ENCODE measurements at places on chromosomes 6 and 20.
A peak's percentile ranks its signal among the peaks of the same experiment; 100 is the strongest.

GRCh38 chr20:32841632-32842031 lies 17.1 kb upstream of the EFCAB8 start:
- DNase-seq, result no peak

DNA sequence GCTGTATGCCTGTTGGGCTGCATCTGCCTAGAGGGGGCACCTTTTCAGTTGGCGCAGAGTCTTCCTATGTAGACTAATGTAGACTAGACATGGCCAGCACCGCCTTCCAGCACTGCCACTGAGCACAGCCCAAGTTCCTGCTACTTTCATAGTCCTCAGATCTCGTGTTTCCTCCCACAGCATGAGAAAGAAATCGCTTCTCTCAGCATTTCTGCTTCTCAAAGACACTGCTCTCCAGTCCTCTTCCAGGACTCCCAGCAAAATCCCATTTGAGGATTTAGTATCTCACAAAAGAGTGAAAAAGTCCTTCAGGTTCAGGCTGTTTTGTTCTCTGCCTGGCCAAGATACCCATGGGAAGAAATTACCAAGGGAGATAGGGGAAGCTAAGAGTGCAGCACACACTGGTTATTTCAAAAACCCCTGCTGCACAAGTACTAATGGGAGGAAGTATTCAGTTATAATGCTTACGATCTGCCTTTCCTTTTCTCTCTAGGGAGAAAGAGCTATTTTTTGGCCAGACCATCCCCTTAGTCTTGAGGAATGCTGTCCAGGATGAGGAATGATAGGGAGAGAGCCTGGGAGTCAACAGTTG lies 35.7 kb downstream of the OGFRL1 start:
- no peak for DNase-seq

GRCh38 chr6:143839196-143839595 lies 3.9 kb upstream of the LTV1 start:
- DNase-seq, result no peak

DNA sequence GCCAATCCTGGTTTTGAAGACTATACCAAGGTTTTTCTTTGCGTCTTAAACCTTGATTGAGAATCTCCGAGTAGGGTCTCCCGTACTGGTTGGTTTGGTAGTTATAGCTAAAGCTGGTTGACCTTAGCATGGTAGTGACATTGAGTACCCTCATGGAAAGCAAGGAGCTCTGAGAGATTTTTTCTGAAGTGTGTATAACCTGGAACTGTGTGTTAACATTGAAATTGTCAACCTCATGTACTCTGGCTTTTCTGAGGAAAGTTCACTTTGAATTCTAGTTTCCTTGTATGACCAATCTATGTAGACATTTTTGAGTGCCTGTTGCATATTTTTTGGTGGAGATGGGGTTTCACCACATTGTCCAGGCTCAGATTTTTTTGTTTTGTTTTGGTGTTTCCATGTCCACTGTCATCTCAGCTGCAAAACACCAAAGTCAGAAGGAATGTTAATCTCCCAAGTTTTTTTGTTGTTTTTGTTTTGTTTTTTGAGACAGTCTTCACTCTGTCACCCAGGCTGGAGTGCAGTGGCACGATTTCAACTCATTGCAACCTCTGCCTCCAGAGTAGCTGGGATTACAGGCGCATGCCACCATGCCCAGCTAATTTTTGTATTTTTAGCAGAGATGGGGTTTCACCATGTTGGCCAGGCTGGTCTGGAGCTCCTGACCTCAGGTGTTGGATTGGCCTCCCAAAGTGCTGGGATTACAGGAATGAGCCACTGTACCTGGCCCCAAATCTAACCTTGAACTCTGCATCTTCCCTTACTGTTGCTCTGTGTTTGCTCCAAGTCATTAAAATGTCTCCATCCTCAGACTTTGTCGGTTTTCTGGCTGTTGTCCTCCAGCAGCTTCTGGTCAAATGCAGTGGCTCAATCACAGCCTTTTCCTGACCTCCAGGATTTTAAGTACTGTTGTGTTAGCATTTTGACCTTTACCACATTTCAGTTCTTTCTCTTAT lies 4.3 kb downstream of the RPS12 start:
- no peak for DNase-seq

DNA sequence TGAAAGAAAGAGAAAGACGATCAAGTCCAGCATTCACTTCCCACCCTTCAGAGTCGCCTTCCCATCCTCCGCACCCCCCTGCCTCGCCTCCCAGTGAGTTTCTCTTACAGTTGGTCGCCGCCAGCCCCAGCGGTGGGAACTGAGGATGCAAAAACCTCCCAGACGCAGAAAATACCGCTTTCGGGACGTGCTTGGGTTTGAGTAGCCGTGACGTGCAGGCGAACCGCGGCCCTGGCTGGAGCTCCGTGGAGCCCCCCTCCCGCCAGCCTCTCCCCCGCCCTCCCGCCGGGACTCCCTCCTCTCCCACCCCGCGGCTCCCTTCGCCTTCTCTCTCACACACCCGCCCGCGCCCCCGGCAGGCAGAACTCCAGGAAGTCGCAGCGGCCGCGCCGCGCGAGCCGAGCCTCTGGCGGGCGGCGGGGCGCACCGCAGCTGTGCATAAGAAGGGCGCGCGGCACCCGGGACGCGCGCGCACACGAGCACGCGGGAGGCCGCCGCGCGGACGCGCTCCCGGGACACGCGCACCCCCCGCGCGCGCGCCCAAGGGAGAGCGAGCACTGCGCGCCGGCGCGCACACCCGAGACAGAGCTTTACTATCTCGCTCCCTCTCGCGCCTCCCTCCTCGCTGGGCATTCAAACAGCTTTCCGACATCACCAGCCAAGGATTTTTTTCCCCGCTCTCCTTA lies at the start of gene ADGRB3:
TSS of gene ADGRB3 (plus strand) at position 557 of the 686 bp plus-strand sequence. CDS start 3,394 bp downstream, outside the sequence.
- peak; percentile 85 for DNase-seq

- DNase-seq, result no peak
Observed at GRCh38 chr20:50246367-50247195, 56.0 kb downstream of the CEBPB start.

GRCh38 chr20:63831646-63831992 lies 555 bp upstream of the ZBTB46 start:
- DNase-seq, result no peak

- DNase-seq, result no peak
Observed at GRCh38 chr6:15359335-15359862, 113.5 kb downstream of the JARID2 start.

GRCh38 chr6:84278321-84278998 lies 51.0 kb upstream of the CEP162 start:
- DNase-seq, result no peak

- peak; percentile 45 for DNase-seq
Observed at GRCh38 chr20:47352332-47353238, 3.9 kb downstream of the ZMYND8 start.

- peak; percentile 30 for DNase-seq
Observed at GRCh38 chr6:80003826-80004172, 650 bp upstream of the TTK start.

- DNase-seq, result no peak
Observed at GRCh38 chr6:150233843-150234269, 91.0 kb downstream of the PPP1R14C start.

DNA sequence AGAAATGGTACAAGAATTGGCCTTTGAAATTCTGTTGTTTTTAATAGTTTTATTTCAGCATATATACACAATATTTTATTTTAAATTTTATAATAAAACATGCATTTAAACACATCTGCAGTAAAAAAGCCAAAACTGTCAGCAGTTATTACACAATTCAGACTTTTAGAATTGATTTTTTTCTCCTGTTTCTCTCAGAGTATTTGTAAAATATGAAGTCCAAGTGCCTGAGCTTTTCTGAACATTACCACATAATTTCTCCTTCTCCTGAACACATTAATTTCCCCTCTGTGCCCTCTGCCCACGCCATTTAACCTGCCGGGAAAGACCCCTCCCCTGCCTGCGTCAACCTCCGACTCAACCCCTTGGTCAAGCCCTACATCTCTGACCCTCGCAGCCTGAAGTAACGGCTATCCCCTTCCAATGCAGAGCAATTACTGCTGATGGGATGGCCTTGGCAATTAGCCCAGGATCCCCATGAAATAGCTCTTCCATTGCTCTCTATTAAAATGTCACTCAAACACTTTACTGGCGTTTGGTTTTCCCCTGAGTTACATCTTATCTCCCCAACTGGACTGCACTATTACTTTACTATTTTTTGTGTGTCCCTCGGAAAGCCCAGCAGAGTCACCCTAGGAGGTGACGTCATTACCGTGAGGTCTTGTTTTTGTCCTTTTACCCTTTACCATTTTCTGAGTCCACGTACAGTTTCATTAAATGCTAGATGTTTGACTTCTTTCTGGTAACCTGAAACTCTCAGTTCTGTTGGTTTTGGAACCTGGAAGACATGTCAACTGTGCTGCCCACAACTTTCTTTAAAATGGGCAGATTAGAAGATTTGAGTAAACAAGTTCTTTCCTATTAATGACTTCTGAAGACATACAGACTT lies 146.7 kb upstream of the TAB2 start:
- no peak for DNase-seq

DNA sequence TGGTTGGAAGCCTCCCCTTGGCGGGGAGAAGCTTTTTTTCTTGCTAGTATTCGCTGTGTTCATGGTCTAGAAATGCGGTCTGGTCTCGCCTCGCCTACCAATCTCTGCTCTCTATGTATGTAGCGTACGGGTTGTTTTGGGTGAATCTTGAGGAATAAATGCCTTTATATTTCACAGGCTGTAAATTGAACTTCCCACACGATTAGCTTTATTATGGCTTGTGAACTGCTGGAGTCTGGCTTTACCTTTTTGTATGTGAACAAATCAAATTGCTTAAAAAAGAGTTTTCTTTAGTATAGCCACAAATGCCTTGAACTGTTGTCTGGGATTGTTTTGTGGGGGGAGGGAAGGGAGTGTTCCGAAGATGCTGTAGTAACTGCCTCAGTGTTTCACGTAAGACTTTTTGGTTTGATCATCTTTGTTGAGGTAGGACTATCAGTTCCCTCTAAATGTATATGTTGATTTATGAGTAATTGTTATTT lies 2.2 kb downstream of the INSM1 start:
- no peak for DNase-seq

DNA sequence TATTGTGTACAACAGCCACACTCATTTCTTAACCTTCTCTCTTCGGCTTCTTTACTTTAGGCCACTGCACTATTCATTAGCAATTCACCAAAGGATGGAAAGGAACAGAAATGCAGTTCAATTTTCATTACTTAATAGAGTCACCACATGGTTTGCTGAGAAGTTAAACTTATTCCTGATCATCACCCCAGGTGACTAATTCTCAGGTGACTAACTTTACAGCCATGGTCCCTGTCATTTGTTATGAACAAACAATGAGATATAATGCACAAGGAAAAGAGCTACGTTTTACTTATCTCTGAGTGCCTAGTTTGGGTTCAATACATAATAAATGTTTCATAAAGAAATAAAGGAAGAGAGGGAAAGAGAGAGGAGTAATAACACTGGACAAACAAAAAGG lies 45.8 kb upstream of the DST start:
- DNase-seq, result no peak

DNA sequence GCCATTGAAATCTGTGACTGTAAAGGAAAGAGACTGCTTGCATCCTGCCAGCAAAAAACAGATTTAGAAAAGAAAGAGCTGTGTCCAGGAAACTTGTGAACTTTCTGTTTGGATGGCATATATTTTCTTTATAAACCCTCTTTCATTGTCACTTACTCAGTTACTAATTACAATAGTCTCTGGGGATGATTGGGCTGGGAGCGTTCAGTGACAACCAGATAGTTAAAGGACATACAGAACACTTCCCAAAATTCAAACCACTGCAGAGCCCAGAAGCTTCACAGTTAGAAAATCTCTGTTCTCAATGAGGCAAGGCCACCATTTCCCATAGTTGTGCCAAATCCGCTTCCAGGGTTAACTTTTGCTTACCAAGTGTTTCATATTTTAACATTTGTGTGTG lies 98.6 kb upstream of the TAB2 start:
- no peak for DNase-seq

GRCh38 chr6:45513843-45514242 lies 136.1 kb upstream of the SUPT3H start:
- no peak for DNase-seq

DNA sequence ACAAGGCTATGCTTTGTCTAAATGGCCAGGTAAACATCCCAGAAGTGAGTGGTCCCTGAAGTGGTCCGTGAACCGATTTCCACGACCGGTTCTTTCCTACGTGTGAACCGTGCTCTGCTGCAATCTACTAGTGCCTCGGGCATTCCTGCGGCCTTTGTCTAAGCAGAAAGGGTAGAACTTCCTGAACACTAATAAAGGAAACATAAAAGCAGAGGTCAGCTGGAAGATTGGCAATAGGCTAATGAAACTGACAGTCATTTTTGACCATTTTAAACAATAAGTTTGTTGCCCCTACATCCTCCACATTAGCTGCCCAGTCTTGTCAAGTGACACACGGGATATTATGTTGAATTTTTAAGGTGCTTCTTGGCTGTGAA lies 410.0 kb downstream of the PLCB1 start:
- no peak for DNase-seq

- no peak for DNase-seq
Observed at GRCh38 chr6:158662954-158663624, 13.2 kb downstream of the SYTL3 start.

DNA sequence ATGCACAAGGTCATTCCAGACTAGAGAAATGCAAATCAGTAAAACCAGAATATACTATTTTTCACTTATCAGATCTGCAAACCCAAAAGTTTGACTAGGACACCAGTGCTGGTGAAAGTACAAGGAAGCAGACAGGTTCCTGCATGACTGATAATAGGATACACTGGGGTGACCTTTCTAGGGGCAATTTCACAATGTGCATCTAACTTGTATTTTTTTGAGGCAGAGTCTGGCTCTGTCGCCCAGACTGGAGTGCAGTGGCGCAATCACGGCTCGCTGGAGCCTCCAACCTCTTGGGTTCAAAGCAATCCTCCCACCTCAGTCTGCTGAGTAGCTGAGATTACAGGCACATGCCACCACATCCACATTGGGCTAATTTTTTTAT lies 11.4 kb downstream of the COMMD7 start:
- DNase-seq, result no peak

DNA sequence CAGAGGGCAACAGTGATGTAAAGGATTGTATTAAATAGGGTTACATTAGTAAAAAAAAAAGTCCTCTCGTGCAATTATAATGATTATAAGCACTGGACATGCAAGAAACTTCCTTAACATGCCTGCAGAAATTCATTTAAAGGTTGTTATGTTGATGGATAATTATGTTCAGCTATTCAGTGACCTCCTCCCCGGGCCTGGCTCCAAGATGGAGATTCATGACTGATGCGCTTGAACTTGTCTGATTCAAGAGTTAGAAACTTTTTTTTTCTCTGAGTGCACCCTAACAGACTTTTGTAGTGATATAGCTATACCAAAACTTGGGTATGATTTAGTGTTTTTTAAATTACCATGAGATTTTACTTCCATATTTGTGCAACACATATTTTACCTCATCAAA lies 1170.0 kb upstream of the CITED2 start:
- DNase-seq, result no peak
